Mucosa of gallbladder (tissue), 1 donor: ENCODE measurements at places on chromosomes 1 and 21. TPM values are rescaled to one million over a fixed set of nuclear protein-coding genes. Genes with fewer than 3 reads are reported as not detected.

Gene S100A7A
- not detected for total RNA-seq

DNA sequence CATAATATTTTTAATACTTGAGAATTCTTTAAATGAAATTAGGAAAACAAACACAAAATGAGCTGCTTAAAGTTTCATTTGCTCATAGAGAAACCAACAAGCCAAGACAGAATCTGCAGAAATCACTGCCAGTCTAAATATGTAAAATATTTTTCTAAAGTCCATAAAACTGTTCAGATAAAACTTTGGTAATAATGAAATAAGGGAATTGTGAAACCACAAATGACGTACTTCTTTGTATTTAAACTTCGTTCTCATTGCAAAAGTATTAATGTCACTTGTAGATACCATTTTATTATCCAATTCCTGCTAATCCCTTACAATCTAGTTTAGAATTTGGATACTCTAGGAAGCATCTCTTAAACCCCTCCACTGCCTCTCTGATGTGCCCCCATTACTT, 234.5 kb upstream of the NEGR1 start:
- DNase-seq, result no peak

Gene RCAN3
- 19.1 TPM for total RNA-seq

Gene AKNAD1
- total RNA-seq, result 0.37 TPM
